Stimulated activated CD8-positive, alpha-beta memory T cell treated with anti-CD3 and anti-CD28 coated beads, Interleukin-4, amount 100 ng/mL, for 1 hour (primary cell): ENCODE measurements at places on chromosomes 5 and 9.

DNA sequence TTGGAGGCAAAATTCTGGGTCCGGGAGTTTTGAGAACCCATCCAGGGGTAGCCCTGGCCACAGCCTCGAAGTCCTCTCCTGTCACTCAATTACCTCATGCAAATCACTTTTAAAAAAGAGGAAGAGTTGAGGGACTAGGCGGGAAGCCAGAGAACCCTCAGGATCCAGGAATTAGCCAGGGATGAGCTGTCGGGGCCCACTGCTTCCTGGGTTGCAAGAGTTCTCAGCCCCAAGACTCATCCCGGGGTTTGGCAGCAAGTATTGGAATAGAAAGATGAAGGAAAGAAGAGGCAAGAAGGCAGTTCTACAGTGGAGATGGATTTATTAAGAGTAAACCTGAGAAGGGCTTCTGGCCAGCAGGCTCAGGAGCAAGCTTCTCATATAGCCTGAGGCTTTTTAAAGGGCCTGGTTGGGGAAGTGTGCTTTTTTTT, 25.6 kb downstream of the C9orf50 start:
- DNase-seq, result no peak

- no peak for DNase-seq
These were observed 36.2 kb downstream of the FBXL17 start for GRCh38 chr5:108345541-108346171.

DNA sequence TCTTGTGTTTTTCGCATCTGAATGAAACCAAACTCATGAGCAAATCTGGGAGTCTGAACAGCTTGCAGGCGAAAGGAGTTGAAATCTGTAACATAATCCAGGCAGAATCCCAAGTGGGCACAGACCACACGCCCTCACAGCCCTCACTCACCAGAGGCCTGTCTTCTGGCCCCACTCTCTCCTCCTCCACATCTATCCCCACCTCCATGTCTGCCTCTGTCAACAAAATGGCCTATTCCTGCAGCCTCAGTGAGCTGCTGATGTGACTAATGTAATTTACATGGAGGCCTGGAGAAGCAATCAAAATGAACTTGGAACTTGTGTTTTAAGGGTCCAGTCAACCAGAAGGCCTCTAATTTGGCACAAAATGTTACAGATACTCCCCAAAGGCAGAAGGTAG, 136.6 kb downstream of the GNA14 start:
- DNase-seq, result no peak

GRCh38 chr9:116843863-116844620, 156.9 kb downstream of the TRIM32 start:
- DNase-seq, result no peak

- no peak for DNase-seq
These were observed 1034.0 kb downstream of the DTWD2 start for GRCh38 chr5:117954331-117954730.
